Activated CD4-positive, alpha-beta memory T cell treated with anti-CD3 and anti-CD28 coated beads, Interleukin-2, amount 10 ng/mL, durations not matched to agents 7 days and 5 days (primary cell): ENCODE measurements at places on chromosomes 7 and 10.

DNA sequence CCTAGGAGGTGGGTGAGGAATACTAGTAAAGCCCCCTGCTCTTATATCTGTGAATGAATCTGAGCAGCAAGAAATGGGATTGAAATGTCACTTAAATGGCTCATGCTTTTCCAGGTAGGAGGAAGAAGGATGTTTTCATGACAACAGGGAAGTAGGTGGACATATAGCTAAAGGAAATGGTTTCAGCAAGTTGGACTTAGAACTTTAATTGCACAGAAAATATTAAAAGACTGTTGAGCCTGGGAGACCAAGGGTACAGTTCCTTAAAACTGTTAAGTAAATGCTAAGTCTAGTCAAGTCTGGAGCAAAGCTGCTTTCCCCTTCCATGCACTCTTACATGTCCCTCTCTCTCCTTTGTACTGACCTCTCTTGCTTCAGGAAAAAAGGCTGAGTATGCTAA, 301.3 kb downstream of the HGF start:
- DNase-seq = no peak

GRCh38 chr7:659306-659847, 67.1 kb upstream of the DNAAF5 start:
- DNase-seq = no peak

GRCh38 chr7:50651271-50651989, 86.2 kb upstream of the DDC start:
- DNase-seq = no peak

- DNase-seq = no peak
These were observed 119.0 kb downstream of the LMBR1 start for GRCh38 chr7:156773966-156774365.

GRCh38 chr7:114081606-114082425, 163.0 kb upstream of the PPP1R3A start:
- DNase-seq = no peak

DNA sequence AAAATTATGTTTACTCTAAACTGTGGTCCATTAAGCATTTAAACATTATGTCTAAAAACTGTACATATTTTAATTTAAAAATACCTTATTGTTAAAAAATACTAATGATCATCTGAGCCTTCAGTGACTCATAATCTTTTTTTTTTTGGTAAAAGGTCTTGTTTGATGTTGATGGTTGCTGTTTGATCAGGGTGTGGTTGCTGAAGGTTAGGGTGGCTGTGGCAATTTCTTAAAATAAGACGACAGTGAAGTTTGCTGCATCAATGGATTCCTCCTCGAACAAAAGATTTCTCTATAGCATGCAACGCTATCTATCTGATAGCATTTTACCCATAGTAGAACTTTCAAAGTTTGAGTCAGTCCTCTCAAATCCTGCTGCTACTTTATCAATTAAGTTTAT, 180.0 kb upstream of the AHR start:
- DNase-seq = no peak

- no peak for DNase-seq
These were observed 45.0 kb upstream of the IFRD1 start for GRCh38 chr7:112405286-112405685.

DNA sequence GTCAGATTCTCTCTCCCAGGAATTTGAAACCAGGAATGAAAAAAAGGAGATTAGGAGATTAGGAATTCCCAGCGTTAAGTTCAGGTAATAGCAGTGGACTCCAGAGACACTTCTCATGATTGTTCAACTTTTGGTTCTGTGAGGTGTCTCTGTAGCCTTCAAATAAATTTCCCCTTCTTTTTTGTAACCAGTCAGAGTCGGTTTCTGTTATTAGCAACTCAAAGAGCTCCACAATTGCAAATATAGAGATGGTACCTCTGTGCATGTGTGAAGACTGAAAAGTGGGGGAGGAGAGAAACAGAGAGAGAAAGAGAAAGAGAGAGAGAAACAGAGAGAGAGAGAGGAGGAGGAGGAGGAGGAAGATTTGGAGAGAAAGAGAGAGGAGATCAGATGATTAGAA, 112.8 kb upstream of the STEAP1B start:
- no peak for DNase-seq

DNA sequence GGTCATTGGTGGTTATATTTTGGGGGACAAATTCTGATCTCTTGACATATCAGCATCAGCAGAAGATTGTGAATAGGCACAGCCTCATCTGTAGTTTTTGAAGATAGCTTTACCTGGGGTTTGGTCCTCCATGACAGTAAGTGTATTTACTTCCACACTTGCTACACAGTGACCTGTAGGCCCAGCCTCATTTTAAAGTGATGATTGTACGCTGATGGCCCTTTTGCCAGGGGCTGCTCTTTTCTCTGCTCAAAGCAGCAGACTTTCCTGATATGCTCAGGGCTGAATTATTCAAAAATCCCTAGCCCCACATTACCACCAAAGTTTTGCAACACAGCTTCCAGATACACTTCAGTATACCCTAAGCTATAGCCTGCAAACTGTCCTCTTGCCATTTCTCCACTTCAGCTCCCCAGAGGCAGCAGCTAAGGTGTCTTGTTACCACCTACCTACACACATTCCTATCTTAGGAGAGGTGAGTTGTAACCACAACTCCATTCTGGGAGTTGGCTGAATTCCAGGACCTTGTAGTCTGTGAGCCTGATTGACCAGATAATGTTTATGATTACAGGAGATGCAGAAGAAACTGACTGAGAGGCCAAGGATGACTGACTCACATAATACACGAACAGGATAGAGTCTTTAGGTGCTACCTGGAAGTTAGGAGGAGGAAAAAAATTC, 6.0 kb downstream of the ASB4 start:
- DNase-seq = no peak

DNA sequence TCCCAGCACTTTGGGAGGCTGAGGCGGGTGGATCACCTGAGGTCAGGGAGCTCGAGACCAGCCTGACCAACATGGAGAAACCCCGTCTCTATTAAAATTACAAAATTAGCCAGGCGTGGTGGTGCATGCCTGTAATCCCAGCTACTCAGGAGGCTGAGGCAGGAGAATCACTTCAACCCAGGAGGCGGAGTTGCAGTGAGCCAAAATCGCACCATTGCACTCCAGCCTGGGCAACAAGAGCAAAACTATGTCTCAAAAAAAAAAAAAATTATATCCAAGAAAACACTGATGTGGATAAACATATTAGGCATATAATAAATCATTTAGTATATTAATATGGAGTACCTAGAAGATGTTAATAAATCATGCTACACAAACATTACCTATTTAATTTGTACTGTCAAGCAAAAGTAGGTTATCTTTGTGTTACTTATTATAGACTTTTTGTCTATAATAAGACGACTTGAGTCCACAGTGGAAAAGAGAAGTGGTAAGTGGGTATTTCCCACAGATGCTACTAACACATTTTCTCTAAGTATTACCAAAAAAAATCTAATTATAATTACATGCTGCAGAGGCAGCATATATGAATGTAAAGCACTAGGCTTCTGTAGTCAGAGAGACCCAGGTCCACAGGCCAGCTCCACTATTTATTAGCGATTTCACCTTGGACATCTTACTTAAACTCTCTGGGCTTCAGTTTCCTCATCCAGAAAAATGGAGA, 34.5 kb downstream of the DNMBP start:
- no peak for DNase-seq

DNA sequence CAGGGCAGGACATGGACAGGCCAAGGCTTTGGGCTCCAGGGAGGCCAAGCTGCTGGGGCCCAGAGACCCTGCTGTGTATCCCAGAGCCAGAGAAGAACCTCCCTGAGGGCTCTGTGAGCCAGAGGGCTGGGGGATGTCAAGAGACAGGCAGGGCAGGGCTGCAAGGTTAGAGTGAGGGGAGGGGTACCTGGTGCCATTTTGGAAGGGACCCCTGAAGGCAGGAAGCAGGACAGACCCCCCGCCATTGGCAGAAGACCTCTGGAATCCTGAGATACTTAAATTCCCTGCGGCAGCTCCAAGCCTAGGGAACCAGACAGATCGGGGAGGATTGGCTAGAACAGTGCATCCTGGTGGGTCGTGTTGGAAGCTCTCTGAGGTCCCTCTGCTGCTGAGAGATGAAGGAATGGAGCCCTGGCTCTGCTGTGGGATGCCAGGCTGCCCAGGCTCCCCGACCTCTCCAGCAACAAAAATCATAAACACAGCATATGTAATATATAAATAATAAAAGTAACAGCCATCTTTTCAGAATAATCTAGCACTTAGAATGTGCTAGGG, 75.0 kb downstream of the LHPP start:
- DNase-seq = no peak

DNA sequence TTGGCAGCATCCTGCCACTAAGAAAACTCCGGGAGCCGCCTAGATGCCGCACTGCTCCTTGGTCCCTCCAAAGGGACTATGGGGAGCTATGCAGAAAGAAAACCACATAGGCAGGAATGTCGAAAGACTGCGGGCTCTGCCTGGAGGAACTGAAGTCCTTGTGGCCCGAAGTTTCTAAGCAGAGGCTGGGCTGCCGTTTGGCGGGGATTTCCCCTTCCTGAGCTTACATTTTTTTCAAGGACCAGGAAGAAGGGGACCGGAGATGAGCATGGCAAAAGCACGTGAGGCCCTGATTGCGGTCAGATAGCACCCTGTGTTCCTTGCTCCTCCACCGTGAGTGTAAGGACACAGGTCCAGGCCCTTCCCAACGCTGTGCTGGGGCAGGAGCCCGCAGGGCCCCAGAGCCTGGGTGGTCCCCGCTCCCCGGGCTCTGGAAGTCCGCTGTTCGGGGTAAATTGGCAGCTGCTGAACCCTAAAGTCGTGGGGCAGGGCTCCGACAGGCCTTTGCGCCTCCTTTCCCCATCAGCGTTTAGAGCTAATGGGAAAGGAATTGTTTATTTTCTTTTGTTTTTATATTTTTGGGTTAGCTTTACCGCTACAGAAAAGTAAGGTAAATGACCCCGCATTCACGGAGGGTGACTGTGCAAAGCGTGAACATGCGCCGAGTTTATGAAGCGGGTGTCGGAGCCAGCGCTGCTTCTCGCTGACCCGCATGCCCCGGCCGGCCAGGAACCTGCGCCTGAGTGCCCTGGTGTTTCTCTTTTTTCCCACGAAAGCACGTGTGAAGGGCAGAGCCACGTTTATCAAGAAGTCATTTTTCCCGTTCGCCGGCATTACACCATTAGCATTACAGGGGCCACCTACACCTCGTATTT, 356.5 kb upstream of the ZNF32 start:
- DNase-seq = no peak

- peak; percentile 26 for DNase-seq
These were observed 64.5 kb downstream of the MCMBP start for GRCh38 chr10:119807960-119808697.

- DNase-seq = no peak
These were observed 61.2 kb upstream of the TRIM24 start for GRCh38 chr7:138398857-138399256.

DNA sequence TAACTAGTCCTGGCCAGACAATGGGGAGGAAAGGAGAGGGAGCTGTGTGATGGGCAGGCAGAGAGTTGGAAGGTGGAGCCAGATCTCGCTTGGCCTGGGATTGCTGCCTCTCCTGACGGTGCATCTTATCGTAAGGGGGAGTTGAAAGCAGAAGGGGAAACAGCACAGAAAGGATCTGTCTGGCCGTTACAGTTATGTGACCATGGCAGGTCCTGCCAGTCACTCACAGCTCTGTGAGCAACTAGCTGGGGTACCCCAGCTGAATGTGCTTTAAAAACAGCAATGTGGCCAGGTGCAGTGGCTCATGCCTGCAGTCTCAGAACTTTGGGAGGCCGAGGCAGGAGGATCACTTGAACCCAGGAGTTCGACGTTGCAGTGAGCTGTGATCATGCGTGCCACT, 8.1 kb downstream of the BLVRA start:
- DNase-seq = no peak

GRCh38 chr10:11667756-11668155, 56.3 kb upstream of the USP6NL start:
- no peak for DNase-seq

DNA sequence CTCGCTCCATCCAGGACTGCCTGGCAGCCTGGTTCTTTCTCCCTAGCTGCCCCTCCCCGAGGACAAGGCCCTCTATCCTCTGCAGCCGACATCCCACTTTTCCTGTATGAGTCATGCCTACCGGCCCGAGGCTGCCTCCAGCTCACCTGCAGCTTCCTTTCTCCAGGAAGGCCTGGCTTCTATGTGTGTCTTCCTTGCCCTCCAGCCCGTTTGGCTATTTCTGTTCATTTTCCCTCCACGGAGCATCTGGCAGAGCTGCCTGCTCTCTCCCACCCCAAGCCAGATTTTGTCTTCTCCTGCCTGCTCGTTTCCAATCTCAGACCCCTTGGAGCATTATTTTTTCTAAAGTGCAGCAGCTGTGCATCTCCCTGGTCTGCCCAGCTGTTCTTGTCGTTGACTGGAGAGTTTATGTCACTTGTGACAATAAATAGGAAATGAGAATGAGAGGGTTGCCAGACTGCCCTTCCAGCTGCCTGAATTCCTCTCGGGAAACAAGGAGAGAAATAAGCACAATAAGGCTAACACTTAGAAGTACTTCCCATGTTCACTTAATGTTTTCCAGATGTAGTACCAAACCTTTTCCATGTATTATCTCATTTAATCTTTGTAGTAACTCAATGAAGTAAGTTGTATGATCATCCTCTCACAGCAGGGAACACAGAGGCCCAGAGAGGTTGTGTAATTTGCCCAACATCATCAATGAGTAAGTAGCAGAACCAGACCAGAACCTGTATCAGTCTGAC, 19.7 kb downstream of the UBTD1 start:
- DNase-seq = no peak

- no peak for DNase-seq
These were observed 17.5 kb downstream of the ATP6V1F start for GRCh38 chr7:128879939-128880746.

DNA sequence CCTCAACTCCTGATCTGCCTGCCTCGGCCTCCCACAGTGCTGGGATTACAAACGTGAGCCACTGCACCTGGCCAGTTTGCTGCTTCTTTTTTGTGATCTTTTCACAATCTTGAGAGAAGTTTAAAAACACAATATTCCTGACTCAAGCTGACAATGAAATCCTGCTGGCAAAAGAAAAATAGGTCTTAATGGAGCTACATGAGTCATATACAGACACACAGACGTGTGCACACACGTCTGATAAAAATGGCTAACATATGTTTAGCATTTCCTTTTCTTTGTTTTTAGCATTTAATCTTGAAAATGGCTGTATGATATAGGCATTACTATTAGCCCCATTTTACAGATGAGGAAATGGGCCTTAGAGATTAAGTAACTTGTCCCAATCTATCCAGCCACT, 29.4 kb upstream of the RAB18 start:
- no peak for DNase-seq

- no peak for DNase-seq
These were observed 37.2 kb upstream of the PDLIM1 start for GRCh38 chr10:95328013-95328412.

- no peak for DNase-seq
These were observed 199.5 kb downstream of the LRRN3 start for GRCh38 chr7:111290419-111290818.

GRCh38 chr7:95342642-95343307, 18.4 kb upstream of the PON1 start:
- DNase-seq = no peak

DNA sequence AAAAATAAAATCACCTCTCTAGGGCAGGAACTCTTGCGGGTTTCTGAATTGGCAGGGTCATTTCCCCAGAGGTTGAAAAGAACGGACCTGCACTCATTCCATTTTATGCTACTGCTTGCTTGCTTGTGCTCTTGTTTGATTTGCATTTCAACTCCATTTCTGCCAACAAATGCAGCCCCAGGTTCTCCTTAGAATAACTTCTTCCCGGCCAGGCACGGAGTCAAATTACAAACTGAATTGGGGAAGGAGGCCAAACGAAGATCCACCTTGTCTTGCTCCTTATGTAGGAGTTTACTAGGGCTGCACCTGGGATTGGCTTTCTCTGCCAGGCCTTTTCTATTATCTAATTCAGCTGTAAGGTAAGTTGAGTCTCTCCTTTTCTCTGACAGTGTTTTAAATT, 79.6 kb downstream of the HGF start:
- DNase-seq = no peak

GRCh38 chr7:107977048-107977447, 25.9 kb downstream of the LAMB1 start:
- no peak for DNase-seq
